ENCODE measurements at places on chromosomes 1 and 21.

GRCh38 chr1:116886291-116886878, 23.3 kb upstream of the PTGFRN start:
- DNase-seq = no peak

DNA sequence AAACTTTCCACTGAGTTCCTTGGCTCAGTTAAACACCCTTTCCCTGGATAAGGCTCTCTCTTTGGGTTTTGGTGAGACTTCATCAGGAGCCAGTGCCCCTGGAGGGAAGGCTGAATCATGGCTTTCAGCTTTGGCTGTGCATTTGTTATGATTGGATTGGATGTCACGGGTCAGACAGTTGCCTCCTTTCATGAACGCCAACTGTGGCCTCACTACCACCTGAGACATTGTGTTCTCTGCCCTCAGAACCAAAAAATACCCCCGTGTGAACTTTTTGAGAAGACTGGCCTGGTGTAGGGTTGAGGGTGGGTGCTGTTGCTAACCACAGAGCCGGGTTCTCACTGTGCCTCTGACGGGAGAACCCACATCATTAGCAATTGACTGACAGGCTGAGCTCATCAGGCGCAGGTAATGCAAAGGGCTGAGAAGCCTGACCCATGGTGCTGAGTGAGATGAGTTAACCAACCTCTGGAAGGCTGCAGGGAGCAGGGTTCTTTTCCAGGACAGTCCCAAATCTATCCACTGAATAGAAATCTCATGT, 65.6 kb downstream of the HHAT start:
- DNase-seq = no peak

- no peak for DNase-seq
Measured at GRCh38 chr1:5297180-5297885, 642.9 kb downstream of the AJAP1 start.

DNA sequence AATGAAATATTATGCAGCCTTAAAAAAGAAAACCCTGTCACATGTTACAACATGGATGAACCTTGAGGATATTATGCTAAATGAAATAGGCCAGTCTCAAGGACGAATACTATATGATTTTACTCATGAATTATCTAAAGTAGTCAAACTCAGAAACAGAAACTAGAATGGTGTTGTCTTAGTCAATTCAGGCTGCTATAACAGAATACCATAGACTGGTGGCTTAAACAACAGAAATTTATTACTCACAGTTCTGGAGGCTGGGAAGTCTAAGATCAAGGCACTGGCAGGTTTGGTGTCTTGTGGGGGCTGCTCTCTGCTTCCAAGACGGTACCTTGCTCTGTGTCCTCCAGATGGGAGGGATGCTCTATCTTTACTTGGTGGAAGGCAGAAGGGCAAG, 113.8 kb upstream of the DNAH14 start:
- no peak for DNase-seq

DNA sequence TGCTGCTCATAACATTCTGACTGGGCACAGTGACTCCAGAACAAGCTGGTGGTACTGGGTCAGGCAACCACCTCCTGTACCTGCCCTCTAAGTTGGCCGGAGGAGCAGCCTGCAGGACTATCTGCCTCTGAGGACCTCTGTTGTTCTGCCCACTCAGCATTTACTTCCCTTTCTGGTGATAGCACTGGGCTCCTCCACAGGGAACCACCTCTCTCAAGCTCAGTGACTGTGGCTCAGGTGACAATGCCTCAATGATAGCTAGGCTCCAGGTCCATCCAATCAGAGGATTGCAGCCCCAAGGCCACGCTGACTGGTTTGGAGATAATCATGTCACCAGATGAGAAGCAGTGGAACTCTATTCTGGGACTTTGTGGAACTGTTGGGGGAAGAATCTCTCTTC, 15.8 kb downstream of the SLC41A1 start:
- no peak for DNase-seq

DNA sequence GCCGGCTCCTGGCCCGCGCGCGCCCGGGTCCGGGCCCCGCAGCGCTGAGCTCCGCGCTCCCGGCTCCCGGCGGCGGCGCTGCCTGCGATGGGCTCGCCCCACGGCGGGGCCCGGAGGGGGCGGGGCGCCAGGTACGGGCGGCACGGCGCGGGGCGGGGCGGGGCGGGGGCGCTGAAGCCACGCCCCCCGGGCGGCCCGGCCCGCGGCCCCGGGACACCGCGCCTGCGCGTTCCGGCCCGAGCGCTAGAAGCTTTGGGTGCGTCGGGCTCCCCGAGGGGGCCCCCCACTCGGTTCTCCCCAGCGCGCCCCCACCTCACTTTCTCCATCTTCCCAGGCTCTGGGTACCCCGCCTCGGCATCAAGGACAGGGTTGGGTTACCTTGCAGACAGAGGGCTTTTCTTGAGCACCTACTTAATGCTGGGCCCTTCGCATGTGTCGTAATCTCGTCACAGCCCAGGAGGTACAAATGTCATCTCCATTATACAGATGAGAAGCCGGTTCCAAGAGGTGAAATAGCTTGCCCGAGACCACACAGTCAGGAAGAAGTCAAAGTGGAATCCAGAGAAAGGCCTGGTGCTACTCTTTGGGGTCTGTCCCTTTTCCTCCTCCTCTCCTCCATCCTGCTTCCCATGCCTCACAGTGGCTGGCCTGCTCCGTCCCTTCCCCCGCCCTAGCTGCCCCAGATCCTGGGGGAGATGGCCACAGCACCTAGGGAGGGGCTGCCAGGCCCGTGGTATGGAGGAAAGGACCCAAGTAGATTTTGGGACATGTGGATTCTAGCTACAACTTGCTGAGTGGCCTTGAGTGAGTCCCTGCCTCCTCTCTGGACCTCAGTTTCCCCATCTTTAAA, 46.5 kb downstream of the RAP1GAP start:
- DNase-seq = peak; percentile 60

DNA sequence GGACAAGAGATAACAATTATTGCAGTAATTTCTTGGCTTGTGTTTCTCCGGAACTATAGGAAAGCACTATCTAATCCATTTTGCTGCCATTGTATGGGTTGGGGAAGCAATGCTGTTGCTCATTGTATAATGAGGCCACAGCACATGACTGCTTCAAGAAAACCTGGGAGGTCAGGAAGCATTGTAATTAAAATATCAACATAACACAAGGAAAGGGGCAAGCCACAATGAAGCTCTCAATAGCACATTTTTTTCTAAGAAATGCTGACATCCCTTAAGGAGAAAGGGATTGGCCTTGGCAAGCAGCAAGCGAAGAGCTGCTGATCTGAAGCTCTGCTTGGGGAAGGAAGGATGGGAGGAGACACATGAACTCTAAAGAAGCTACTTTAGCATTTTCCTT, 44.0 kb downstream of the PLPP3 start:
- no peak for DNase-seq

DNA sequence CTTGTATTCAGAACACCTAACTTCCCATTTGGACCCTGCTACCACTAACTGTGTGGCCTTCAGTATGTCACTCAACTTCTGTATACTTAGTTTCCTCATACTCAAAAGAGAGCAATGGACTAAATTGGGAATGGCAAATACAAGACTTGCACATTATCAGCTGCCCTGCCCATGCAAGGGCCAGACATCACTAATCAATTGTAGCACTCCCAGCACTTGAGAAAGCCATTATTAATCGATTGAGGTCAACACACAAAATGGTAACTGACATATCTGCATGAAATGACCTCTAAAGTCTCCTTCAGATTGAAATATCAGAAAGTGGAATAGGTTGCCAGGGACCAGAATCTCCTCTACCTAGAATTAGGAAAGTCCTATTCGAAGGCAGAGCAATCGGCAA, 59.2 kb downstream of the MT1HL1 start:
- DNase-seq = no peak

DNA sequence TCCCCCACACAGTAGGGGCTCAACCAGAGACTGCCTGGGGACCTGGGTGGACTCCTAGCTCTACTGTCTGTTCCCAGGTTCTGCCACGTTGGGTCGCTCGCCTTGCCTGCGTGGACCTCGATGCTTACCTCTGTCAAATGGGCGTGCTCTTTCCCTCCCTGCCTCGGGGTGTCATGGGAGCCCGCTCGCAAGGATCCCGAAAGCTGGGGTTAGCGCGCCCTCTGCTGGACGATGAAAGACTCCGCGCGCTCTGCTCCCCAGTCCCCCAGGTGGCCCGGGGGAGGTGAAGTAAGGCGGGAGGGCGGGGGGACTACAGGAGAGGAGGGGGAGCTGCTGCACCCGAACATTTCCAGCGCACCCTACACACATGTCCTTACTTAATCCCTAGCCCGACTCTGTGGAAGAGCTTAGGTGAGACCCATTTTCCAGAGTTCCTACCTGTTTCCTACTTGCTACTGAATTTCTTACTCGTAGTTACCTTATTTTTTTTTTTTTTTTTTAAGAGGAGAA, 2.3 kb upstream of the BSND start:
- peak; percentile 82 for DNase-seq

GRCh38 chr1:18400347-18401102, 80.2 kb upstream of the KLHDC7A start:
- no peak for DNase-seq

GRCh38 chr1:77282866-77283539, 1.2 kb downstream of the AK5 start:
- DNase-seq = peak; percentile 8

DNA sequence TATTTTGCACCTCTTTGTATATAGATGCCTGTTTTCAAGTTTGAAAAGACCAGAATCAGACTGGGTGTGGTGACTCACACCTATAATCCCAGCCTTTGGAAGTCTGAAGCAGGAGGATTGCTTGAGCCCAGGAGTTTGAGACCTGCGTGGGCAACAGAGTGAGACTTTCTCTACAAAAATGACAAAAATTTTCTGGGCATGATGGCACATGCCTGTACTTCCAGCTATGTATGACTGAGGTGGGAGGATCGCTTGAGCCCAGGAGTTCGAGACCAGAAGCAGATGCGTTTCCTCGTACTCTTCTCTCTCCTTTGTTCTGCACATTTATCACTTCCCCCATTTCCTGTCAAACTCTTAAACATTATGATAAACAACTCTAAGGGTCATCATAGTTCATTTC, 310.0 kb upstream of the SNX7 start:
- DNase-seq = no peak

DNA sequence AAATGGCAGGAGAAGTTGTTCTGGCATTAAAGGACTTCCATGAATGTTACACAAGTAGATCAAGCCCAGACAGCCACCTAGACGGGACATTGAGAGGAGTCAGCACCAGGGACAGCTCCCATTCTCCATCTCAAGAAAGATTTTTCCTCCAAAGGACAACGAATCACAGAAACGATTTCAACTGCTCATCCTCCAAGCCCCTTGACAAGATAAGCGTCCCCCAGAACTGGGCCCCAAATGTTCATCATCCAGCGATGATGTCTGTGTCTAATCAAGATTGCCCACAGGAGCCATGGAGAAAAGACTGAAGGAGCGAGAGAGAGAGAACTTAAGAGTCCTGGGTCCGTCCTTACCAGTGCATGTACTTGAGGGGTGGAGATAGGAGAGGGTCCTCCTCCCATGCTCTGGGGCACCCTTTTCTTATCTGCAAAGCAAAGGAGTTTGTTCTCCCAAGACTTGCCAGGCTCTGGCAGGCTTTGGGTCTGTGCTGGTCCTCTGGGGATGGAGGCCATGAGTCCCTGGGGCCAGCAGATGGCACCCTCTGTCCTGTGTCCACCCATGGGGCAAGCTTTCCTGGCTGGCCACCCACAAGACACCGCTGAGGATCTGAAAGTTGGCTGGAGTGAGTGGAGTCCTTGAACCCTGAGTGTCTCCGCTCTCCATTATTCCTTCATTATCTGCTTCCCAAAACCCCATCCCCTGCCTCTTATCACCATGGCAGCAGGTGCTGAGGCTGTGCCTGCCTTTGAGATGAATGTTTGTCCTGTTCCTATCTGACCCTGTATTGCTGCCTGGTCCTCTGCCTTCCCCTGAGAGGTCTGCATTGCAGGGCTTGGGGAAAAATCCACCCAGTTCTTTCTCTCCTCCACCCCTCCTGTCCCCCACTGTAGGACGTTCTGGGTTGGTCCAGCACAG, 164.6 kb downstream of the ACTL8 start:
- no peak for DNase-seq

- DNase-seq = no peak
Measured at GRCh38 chr1:173355281-173356031, 121.7 kb upstream of the PRDX6 start.

Data from activated T-cell treated with anti-CD3 and anti-CD28 coated beads for 48 hours (primary cell).